ENCODE measurements at places on chromosomes 1 and 21.

DNA sequence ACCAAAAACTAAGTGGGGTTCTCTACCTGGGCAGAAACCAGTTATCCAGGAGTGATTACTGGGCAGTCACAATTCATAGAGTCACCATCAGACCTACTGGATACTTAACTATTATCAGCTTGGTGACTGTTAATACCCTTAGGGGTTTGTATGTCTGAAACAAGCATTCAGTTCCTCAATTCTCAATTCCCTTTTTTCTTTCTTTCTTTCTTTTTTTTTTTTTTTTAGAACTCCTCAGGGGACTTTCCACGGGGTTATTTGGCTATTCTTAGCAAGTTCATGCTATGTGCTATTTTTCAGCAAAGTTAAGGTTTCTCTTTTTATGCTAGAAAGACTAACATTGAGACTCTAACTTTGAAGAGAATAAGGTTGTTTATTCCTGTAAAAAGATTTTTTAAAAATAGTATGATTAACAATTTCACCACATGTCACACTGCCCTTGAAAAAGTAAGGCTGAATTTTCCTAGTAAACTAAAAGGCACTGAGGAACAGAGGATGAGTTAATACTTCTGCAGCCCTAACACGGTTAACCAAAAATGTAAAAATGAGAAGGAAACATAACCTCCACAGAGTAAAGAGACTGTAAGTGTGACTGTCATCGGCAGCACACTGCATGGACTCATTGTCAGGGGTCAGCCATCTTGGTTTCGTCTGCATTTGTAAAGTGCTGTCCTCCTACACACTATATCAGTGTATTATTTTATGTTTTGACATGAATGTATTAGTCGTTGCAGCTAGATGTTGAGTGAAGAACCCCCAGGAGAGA, 310.2 kb downstream of the NTNG1 start:
- no peak for DNase-seq

- DNase-seq = no peak
These were observed 75.9 kb downstream of the IVNS1ABP start for GRCh38 chr1:185241127-185241526.

- DNase-seq = no peak
These were observed 39.1 kb upstream of the ZC3H11B start for GRCh38 chr1:219651993-219652392.

DNA sequence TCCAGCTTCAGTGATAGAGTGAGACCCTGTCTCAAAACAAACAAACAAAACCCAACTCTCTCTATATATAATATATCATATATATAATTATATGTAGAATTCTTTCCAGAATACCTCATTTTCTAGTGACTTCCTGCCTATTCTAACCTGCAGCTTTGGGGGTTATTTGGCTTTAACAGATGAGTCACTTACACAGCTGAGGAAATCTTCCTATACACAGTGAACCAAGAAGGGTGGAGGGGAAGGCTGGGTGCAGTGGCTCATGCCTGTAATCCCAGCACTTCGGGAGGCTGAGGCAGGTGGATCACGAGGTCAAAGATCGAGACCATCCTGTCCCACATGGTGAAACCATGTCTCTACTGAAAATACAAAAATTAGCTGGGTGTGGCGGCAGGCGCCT, 9.2 kb downstream of the RAB29 start:
- DNase-seq = no peak

- no peak for DNase-seq
These were observed 28.9 kb upstream of the ADAM30 start for GRCh38 chr1:119924948-119925898.

DNA sequence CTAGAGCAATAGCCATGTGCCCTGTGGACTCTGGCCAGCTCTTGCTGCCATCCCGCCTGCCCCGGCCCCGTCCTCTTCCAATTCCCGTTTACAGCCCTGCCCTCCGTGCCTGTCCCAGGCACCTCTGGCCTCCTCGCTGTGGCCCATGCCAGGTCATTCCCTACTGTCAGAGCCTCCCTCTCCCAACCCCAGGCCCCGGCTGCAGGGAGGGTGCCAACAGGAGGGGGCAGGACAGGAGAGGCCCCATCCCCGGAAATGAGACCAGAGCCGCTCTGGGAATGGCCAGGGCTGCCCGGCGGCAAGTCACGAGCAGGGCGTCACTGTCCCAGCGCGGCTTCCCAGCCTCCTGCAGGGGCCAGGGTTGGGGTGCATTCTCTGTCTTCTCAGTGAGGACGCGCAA, 23.5 kb upstream of the TSPEAR start:
- DNase-seq = peak; percentile 55

GRCh38 chr21:23445307-23445706, 2162.0 kb downstream of the MRPL39 start:
- DNase-seq = no peak

DNA sequence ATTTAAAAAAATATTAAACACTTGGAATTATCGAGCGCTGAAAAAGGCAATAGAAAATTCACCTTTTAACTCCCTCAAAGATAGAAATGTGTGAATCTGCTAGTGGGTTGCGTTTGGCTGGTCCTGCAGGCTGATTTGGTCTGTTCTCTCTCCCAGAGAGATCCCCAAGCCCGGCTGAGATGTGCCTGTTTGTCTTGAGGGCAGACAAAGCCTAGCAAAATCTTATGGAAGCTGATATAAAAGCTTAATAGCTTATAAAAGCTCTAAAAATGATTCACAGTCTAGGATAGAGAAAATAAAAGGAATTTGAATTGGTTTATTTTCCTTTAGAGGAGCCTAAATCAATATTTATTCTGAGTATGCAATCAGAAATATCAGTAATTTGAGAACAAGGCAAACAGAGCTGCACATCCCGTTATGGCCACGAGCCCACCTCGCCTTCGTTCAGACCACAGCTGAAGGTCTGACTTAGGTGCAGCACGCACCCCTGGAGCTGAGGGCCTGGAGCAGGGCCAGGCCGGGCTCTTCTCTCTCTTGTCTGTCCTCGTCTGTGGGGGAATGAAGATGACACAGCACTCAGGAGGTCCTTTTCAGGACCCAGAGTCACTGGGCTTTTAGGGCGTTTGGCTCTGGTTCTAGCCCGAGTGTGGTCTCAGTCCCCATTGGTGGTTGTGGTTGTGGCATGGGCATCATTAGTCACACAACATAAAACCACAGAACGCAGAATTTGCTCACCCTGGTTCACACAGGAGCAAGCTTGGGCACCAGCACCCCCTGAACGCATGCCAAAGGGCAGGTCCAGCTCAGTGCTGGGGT, 18.6 kb downstream of the PDE9A start:
- DNase-seq = no peak

DNA sequence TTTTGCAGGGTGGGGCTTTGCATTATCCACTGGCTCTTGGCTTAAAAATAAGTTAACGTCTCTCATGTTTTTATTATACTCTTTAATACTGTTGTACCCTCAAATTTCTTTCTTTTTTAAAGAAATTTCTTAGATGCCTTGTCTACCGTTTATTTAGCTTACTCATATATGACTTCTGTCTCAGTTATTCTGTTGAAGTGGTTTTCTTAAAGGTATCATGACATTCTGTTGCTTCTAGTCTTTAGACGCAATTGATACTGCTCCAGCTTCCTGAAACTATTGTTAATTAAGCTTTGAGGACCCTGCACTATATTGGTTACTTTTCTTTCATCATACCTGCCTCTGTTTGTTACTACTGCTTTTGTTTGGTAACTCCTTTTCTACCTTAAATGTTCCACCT, 11.7 kb downstream of the PKN2 start:
- no peak for DNase-seq

DNA sequence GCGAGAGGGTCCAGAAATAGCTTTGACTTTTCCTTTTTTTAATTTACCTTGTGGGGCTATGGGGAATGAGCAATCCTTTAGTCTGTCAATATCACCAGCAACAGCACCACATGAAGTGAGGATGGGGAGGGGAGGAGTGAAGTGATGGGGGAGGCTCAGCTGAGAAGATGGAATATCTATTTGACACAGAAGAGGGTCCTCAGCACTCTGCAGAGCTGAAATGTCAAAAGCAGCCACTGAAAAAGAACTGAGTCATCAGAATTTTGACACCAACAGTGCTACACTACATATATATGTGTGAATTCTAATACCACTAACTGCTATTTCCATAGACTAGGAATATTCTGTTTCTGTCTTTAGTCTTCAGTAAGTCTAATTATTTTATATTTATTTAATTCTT, 427.0 kb upstream of the PBX1 start:
- DNase-seq = no peak
